ENCODE measurements at places on chromosomes 5 and 9.

- no peak for DNase-seq
Observed at GRCh38 chr9:13586587-13587374, 307.3 kb upstream of the MPDZ start.

GRCh38 chr5:1729641-1730486 lies 69.8 kb downstream of the MRPL36 start:
- DNase-seq, result no peak

- DNase-seq, result no peak
Observed at GRCh38 chr9:135376511-135377265, 102.9 kb upstream of the PPP1R26 start.

DNA sequence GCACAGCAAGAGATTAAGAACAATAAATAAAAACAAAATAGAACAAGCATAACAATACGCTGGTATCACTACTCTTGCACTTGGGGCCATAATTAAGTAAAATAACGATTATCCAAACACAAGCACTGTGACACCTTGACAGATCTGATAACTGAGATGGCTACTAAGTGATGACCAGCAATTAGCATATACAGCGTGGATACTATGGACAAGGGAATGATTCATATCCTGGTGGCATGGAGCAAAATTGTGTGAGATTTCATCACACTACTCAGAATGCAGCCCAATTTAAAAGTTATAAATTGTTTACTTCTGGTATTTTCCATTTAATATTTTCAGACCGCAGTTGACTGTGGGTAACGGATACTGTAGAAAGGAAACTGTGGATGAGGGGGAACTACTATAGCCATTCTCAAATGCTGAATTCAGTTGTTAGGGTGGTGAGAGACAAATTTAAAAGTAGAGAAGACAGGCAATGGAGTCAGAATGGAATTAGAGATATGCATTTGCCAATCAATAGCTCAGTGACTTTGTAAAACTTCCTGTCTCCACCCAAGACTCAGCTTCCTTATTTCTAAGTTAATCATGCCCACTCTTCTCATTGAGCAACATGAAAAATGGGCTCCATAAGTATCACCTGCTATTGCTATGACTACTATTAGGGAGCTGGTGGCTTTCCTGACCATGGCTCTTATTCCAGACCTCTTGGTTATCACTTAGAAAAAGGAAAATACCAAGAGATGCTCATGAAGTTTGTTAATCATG lies 300.8 kb downstream of the TRIM32 start:
- no peak for DNase-seq

DNA sequence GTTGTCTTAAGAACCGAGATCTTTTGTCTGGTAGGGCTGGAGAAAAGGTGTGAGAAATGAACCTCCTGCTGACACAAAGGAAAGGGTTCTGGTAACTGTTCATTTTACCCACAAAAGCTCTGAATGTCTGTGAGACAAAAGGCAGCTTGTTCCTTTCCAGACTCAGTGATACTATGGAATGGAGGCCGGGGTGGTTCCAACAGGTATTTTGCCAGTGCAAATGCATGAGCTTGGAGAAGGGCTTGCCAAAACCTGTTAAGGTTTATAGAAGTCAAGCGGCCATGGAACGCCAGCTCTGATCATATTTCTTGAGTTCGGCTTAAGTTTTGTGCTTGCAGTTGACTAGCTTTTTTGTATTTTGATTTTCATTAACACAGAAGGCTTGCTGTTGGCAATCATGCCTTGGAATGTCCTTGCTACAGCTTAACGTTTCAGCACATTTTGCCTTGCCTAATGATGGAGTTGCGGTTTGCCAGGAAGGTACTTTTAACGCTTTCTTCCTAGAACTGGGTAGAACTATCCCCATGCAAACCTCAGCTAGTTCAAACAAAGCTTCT lies 328.6 kb downstream of the PIK3R1 start:
- no peak for DNase-seq

- no peak for DNase-seq
Observed at GRCh38 chr9:109886041-109886440, 106.0 kb downstream of the PALM2AKAP2 start.

DNA sequence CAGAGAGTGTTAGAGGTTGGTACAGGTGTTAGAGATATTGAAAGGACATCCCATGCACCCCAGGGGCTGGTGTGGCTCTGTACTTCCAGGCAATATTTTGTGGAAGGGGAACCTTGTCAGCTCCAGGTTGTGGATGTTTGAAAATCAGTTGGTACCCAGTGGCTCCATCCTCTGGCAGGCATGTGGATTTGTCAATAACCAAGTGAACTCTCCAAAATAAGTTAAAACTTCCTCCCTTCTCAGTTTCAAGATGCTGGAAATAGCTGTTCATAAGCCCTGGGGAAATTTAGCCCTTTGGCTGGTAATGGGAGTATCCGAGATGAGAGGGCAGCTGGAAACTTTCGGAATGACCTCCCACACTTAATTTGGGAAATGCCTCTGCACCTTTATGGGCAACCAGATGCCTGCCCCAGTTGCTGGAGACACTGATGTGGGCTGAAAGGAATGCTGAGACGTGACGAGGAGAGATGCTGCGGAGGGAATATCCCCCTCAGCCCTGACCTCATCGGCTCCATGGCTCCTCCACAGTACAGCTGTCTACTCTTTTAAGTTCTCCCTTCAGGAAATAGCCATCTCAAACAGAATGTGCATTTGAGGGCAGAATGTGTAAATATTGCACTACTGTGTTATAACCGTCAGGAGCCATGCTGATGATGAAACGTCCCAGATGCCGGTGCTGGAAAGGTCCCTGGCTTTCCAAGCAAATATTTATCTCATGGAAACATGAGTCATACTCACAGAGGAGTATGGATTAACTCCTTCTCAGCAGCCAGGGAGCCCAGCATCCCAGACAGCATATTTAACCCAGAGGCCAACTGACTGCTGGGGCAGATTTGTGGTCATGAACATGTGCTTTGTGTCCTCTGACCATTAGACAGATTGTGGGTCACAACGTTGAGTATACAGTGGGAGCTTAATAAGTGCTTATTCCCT lies 29.5 kb downstream of the TGFBI start:
- DNase-seq, result no peak

GRCh38 chr5:176528761-176529115 lies 8.5 kb downstream of the RNF44 start:
- no peak for DNase-seq

- no peak for DNase-seq
Observed at GRCh38 chr9:95045751-95046150, 271.8 kb downstream of the FANCC start.

GRCh38 chr9:123679330-123679987 lies 250.5 kb downstream of the DENND1A start:
- DNase-seq, result no peak
